Osteocyte (in vitro differentiated cells): ENCODE measurements at places on chromosomes 13 and 19. TPM values are rescaled to one million over a fixed set of nuclear protein-coding genes. Genes with fewer than 3 reads are reported as not detected.

GRCh38 chr13:86269511-86269910 lies 470.3 kb upstream of the SLITRK6 start:
- no peak overlapping the region for H3K27ac ChIP-seq
- H3K27me3 ChIP-seq: no peaks in the 10 kb centered on the region
- H3K36me3 ChIP-seq: no peaks in the 10 kb centered on the region
- no peak for DNase-seq

DNA sequence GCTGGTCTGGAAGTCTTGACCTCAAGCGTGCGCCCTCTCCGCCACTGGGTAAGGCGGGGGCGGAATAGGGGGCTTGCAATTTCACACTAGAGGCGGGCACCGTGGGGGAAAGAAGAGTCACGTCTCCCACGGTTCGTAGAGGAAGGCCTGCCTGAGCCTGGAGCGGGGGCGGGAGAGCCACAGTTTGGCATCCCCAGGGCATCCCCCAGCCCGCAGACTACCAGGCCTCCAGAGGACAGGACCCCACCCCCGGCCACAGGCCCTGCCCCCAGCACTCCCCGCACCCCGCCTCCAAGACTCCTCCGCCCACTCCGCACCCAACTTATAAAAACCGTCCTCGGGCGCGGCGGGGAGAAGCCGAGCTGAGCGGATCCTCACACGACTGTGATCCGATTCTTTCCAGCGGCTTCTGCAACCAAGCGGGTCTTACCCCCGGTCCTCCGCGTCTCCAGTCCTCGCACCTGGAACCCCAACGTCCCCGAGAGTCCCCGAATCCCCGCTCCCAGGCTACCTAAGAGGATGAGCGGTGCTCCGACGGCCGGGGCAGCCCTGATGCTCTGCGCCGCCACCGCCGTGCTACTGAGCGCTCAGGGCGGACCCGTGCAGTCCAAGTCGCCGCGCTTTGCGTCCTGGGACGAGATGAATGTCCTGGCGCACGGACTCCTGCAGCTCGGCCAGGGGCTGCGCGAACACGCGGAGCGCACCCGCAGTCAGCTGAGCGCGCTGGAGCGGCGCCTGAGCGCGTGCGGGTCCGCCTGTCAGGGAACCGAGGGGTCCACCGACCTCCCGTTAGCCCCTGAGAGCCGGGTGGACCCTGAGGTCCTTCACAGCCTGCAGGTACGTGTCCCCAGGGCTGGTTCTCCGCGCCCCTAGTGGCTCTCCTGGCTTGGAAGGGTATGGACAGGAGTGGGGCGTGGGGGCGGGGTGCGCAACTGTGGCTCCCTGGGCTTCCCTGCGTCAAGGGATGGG lies at the start of gene ANGPTL4:
Gene ANGPTL4 (plus strand): TSS at position 353 of the 969 bp plus-strand sequence. CDS start 167 bp downstream, at position 520.
- H3K4me3 ChIP-seq: peak within 1 kb of the TSS; percentile 79
- H3K36me3 ChIP-seq: peaks cover 2% of the 10 kb centered on the region
- H3K27me3 ChIP-seq: no peaks in the 10 kb centered on the region
- H3K4me1 ChIP-seq: peaks cover 49% of the 10 kb centered on the region

DNA sequence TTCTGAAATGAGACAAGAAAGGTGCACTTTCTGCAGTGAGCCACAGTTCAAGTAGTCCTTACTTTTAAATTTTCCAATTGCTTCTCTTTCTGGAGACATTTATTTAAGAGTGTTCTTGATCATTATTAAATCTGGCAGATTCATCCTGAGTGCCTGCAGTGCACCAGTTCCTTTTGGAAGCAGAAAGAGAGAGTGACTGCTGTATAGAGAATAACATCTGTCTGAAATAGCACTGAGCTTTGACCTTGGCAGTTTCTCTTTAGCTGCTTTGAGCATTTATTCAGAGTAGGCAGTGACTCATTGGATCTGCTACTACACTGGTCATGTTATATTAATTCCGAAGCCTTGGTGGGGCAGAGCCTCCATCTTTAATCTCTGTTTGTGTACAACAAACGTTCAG lies 1373.7 kb downstream of the PCDH9 start:
- DNase-seq: no peak
- no peak overlapping the region for H3K4me3 ChIP-seq
- peak overlapping the region; percentile 75 for H3K27ac ChIP-seq
- H3K36me3 ChIP-seq: no peaks in the 10 kb centered on the region

The IER2 gene
- 109 and 148 TPM in 2 replicates for total RNA-seq
